HCEC 1CT (cell line): ENCODE measurements at places on chromosomes 1 and 21.
A peak's percentile ranks its signal among the peaks of the same experiment; 100 is the strongest.

- peak; percentile 1 for DNase-seq
Observed at GRCh38 chr1:244918421-244919319, 54.3 kb upstream of the HNRNPU start.

GRCh38 chr1:165851034-165851658 lies 23.7 kb downstream of the UCK2 start:
- DNase-seq = no peak

GRCh38 chr1:192157067-192157466 lies 1.2 kb upstream of the RGS18 start:
- DNase-seq = no peak

- no peak for DNase-seq
Observed at GRCh38 chr1:109944541-109944940, 33.9 kb downstream of the CSF1 start.

- DNase-seq = no peak
Observed at GRCh38 chr1:110082477-110082876, 12.0 kb upstream of the ALX3 start.

GRCh38 chr1:33334081-33334552 lies 13.2 kb upstream of the A3GALT2 start:
- DNase-seq = peak; percentile 47

DNA sequence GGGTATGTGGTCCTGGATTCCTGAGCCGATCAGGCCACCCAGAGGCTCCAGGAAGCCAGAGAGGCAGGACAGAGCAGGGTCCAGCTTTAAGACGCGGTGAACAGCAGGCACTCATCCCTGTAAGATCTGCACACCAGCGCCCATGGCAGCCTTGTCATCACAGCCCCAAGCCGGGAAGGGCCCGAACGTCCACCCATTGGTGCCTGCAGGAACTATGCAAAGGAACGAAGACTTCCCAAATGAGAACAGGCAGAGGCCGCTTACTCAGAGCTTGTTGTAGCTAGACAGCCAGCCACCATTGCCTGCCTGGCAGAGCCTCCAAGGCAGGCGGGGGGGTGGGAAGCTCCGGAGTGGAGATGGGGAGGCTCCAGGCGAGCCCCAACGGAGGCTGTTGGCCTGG lies 12.1 kb upstream of the ARHGEF16 start:
- no peak for DNase-seq

DNA sequence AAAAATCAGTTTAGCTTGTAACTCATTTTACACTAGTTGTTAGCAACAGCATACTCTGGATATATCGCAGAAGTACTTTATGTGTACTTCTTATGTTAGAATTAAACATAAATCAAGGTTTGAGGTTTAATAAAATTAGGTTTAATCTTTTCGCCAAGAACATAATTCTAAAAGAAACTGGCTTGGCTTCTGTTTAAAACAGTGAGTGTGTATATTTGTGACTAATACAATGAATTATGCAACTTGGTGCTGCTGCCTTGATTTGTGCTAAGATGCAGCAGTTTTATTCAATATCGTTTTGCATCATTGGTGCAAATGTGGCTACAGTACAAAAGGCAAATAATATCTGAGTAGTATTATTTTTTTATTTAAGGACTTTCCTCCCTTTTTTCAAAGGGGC lies 44.8 kb downstream of the USP25 start:
- DNase-seq = peak; percentile 75

DNA sequence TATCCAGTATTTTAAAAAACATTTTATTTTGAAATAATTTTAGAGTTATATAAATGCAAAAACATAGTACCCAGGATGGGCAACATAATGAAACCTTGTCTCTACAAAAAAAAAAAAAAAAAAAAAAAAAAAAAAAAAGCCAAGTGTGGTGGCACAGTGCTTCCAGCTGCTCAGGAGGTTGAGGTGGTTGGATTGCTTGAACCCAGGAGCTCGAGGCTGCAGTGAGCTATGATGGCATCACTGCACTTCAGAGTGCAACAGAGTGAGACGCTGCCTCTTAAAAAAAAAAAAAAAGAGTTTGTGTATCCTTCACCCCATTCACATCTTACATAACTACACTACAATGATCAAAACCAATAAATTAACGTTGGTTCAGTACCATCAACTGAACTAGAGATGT lies 115.6 kb upstream of the KIF26B start:
- no peak for DNase-seq

DNA sequence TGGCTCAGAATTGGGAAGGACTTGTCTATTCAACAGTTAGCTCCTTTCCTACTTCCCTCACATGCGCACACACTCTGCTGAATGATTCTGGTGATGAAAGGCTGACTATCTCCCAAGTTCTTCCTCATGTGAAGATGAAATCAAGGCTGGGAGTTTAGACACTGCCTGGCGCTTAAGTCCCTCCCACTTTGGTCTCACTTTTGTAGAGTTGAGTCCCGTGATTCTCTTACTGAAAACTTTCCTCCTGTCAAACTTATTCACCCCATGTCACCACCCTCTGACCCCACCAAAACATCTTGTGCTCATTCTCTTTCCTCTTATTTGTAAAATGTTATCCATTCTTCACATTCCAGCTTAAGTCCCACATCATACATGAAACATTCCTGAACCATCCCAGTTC lies 8.4 kb upstream of the MRPS6 start:
- DNase-seq = peak; percentile 25

DNA sequence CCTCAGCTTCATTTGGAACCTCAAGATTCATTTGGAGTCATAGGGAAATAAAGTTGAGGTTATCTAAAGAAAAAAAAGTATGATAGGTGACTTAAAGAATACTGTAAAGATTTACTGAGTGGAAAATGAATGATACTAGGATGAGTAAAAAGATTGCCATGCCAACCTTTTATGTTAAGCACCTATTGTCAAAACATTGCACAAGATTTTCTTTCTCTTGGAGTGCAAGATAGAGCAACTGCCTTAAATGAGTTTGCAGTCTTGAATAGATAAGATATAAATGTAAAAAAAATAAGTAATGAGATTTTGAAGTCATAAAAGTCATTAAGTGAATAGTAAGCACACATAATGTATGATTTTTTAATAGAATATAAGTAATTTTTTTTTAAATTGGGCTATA lies 5.1 kb upstream of the ANGPTL1 start:
- no peak for DNase-seq

DNA sequence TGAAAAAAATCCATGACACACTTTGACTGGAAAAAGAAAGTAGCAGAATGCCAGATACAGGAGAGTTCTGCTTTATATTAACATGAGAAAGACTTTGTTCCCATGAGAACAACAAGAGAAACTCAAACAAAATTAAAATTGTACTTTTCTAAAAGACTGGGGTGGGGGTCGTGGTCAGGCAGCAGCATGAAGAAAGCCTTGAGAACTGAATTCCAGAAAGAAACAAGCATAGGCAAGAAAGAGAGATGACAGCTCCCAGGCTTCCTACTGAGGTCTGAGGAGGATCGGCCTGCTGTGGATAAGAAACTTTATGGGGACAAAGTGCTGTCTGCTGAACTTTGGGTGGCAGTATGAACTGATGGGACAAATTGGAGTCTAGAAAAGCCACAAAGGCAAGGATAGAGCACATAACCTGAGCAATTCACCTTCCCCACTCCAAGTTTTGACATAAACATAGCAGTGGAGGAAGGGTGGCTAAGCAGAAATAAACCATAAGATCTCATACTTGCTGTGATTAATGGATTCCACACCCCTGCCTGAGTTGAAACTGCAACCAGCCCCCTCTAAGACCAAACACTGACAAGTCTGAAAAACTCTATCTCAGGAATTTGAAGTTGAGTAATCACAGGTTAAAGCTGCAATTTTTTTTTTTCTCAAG lies 43.7 kb downstream of the COL6A1 start:
- DNase-seq = peak; percentile 61

GRCh38 chr1:114512595-114513280 lies 1.7 kb upstream of the TRIM33 start:
- DNase-seq = no peak

GRCh38 chr1:184072376-184072775 lies 20.8 kb downstream of the TSEN15 start:
- DNase-seq = no peak
